ENCODE measurements at places on chromosomes 2 and 18. TPM values are rescaled to one million over a fixed set of nuclear protein-coding genes. Genes with fewer than 3 reads are reported as not detected.

The INO80B gene
- 1.1 TPM for polyA plus RNA-seq

The CRYGD gene
- polyA plus RNA-seq = 0.42 TPM

The NEDD4L gene
- 14.0 TPM for polyA plus RNA-seq

The GAD1 gene
- polyA plus RNA-seq = 427 TPM

The CYP27C1 gene
- not detected for polyA plus RNA-seq

The WNT6 gene
- not detected for polyA plus RNA-seq

The OXER1 gene
- polyA plus RNA-seq = not detected

The FHL2 gene
- 25.2 TPM for polyA plus RNA-seq

The CFAP221 gene
- 29.3 TPM for polyA plus RNA-seq

The OTX1 gene
- not detected for polyA plus RNA-seq

The NETO1 gene
- 20.0 TPM for polyA plus RNA-seq

The MLPH gene
- polyA plus RNA-seq = not detected

Data from Purkinje cell (primary cell).